ENCODE measurements at places on chromosomes 1 and 21. TPM values are rescaled to one million over a fixed set of nuclear protein-coding genes. Genes with fewer than 3 reads are reported as not detected.

- no peak for DNase-seq
Measured at GRCh38 chr1:206662396-206663092, 22.2 kb upstream of the MAPKAPK2 start.

DNA sequence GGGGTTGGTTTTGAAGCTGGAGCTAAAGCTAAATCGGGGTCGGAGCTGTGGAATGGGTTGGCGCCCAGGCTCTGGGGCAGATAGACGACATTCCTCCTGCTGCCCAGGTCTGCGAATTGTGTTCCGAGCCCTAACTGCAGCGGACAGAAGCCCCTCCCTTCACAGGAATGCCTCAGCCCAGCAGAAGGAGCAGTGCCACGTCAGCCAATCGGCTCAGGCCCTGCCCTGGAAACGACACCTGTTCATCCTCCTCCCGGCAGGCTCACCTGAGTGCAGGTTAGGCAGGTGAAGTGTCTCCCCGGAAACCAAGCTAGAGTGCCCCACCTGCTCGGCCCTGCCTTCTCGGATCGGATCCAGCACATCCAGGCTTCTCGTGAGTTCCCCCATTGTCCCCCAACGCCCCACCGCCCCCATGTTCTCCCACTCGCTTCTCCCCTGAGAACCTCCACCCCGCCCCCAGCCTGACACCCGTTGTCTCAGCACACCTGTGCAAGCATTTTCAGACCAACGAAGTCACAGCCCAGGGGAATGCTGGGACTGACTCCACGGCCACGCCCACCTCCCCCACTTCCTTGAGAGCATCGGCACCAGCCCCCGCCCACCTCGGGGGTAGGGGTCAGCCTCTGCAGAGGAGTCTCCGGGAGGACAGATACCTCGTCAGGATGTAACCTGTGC is 775 bp downstream of the TMEM125 start:
- no peak for DNase-seq

- DNase-seq = peak; percentile 34
Measured at GRCh38 chr21:37412603-37413360, 46.2 kb downstream of the DYRK1A start.

DNA sequence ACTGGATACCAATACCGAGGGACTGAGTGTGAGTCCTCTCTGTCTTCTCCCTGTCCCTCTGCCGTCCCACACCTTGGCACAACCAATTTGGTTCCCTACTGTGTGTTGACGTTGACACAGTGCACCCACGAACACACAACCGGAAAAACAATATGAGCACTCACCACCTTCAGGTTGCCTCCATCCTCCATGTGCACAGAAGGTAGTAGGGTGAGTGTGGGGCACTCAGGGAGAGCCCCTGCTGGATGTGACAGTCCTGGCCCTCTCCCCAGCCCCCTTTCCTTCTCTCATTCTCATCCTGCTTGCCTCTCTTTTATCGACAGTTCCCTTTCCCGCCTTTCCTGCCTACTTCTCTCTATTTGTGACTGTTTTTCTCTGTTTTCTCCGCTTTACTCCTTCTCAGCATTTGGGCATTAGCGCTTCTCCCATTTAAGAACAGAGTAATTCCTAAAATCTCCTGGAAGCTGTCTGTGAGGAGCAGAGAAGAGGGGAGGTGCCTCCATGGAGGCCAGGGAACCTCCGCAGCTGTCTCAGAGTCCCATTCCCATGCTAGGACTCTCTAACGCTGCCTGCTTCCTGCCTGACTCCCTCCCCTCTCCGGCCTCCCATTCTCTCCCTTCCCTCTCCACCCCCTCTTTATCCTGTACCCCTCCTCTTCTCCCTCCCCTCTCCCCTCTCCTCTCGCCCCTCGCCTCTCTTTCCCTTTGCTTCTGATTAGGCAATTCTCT is 16.4 kb downstream of the CADM3 start:
- no peak for DNase-seq

DNA sequence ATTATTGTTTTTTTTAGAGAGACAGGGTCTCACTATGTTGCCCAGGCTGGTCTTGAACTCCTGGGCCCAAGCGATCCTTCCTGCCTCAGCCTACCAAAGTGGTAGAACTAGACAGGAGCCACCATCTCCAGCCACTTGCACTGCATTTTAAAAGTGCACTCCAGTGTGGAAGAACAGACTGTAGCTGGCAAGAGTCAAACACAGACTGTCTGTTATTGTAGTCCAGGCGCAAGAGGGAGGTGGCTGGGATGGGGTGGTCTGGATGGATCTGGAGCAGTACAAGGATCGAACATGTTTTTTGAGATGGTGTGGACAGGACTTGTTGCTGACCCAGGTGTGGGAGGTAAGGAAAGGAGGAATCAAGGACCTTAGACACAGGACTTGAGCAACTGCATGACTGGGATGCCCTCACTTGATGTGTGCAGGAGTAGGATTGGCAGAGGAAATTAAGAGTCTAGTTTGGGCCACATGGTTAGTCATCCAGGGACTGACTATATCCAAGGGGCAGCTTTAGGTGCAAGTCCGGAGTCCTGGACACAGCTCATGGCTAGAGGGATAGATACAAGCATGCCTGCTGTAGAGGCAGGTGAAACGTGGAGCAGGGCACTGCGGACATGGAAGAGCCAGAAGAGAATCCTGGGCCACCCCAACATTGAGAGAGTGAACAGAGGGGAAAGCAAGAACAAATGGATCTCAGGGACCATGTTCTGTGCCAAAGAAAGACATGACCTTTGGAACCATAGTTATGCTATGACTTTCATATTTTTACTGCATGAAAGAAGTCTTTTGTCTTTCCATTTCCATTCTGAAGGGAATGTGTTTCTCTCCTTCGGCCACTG is 42.0 kb downstream of the ELK4 start:
- DNase-seq = no peak

DNA sequence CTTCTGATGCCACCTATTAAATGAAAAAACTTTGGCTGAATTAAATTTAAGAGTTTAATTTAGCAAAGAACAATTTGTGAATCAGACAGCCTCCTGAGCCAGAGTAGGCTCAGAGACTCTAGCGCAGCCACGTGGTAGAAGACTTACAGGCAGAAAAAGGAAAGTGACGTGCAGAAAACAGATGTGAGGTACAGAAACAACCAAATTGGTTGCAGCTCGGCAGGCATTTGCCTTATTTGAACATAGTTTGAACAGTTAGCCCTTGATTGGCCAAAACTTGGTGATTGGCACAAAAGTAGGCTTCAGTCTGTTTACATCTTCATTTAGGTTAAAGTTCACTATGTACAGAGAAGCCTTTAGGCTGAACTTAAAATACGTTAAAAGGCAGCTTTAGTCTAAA is 22.9 kb downstream of the TCP10L start:
- no peak for DNase-seq

GRCh38 chr1:191963781-191964455 is 194.3 kb upstream of the RGS18 start:
- DNase-seq = no peak

DNA sequence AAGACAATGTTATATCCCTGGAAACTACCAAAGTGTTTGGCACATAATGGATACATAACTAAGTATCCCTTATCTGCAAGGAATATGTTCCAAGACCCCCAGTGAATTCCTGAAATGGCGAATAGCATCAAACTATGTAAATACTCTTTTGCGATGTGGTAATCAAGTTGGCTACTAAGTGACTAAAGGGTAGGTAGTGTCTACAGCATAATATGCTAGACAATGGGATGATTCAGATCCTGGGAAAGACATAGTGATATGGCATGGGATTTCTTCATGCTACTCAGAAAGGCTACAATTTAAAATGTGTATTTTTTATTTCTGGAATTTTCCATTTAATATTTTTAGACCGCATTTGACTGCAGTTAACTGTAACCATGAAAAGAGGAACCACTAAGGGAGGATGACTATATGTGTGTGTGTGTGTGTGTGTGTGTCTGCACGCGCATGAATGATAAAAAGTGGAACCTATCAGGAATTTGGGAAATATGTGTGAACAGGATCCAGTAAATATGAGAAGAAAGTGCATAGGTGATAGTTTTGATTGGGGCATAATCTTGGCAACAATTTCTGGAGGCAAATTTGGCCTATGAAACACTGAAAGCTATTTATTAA is 1899.9 kb downstream of the NCAM2 start:
- DNase-seq = no peak

The PRMT2 gene
- 153 TPM for polyA plus RNA-seq

The OR2M3 gene
- polyA plus RNA-seq = not detected

The SLAMF7 gene
- not detected for polyA plus RNA-seq

The CYP4Z1 gene
- not detected for polyA plus RNA-seq

Measured in AG04450 (cell line).